ENCODE measurements at places on chromosomes 6 and 20.

- no peak for DNase-seq
Observed at GRCh38 chr20:61134296-61135030, 117.6 kb upstream of the CDH4 start.

- peak; percentile 13 for DNase-seq
Observed at GRCh38 chr6:32700391-32701040, 34.1 kb upstream of the HLA-DQB1 start.

DNA sequence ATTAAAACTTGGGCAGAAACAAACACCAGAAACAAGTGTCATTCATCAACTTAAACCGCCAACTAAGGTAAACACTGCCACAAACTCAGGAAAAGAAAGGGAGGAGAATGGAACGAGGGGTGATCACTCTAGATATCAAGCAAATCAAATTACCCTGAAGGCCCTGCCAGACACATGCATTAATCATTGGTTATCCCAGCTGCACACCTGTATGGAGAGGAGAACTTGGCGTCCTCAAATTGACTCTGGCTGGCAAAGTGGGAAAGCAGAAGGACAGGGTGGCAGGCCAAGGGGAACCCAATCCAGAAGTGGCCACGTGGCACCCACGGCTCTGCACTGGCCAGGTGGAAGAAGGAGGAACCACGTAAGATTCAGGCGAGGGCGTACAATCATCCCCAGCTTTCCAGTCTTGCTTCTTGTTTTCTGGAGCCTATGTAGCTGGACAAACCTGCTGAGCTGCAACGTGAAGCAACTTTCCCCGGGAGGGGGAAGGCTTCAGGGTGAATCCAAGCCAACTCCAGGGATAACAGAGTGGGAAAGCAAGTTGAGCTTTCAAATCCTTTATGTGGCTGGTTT, 156.2 kb upstream of the JARID2 start:
- DNase-seq = no peak

- no peak for DNase-seq
Observed at GRCh38 chr20:35240811-35241293, 14.4 kb downstream of the MMP24 start.

DNA sequence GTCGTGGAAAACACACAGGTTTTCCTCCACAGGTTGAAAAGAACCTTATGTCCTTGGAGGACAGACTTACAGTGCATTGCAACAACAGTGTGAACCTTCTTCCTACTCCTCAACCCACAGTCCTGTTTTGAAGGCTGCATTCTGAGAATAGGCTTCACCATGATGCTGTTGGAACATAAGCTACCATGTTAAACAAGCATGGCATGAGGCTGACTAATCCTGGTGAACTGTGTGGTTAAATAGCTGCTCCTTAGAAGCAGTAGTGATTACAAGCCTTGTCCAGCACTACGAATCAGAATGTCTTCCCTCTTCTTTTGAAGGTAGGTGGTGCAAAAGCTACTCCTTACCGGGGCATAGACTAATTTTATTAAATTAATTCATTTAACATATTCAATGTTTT, 368.5 kb upstream of the EPHA7 start:
- peak; percentile 67 for DNase-seq
